ENCODE measurements at places on chromosomes 4 and X.

- peak; percentile 0 for DNase-seq
These were observed 89.4 kb upstream of the IL13RA1 start for GRCh38 chrX:118637997-118638396.

GRCh38 chrX:20432048-20432447 is 165.3 kb upstream of the RPS6KA3 start:
- DNase-seq = no peak

DNA sequence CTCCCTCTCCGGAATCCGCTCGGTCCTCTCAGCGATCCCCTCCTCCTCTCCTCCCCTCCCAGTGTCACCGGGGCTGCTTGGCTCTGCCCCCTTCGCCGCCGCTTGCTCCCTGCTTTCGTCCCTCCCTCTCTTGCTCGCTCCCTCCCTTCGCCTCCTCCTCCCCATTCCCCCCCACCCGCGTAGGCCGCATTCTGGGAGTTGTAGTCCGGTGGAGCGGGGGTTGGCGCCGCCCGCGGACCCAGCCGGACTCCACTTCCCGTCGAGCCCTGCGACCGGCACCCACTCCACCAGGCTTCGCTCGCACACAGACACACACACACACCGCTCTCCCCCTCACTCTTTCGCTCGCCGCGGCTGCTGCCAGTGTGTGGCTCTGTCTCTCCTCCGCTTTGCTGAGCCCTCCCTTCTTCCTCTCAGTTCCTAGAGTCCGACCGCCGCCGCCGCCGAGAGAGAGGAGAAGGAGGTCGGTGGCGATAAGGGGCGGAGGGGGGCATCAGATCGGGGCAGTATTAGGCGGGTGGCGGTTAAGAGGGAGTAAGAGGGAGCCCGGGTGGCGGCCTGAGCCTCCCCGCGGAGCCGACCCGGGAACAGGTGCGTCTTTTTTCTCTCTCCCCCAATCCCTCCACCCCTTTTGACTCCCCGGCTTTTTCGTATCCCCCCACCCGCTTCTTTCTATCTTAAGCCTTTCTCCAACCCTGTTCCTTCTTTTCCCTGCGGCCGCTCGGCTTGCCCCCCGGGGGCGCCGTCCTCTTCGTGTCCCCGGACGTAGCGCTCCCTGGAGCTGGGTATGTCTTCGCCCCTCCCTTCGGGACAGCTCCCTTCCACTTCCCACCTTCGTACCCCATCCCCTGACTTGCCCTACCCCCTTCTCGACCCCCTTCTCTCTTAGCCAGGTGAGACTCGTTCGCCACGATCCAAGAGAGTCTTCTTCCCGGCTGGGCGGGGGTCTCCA is at the start of gene BCORL1:
BCORL1 (plus strand) TSS at position 336 of the 952 bp plus-strand sequence. CDS start 22,597 bp downstream, outside the sequence.
- peak; percentile 57 for DNase-seq

GRCh38 chr4:61782133-61782532 is 582.0 kb downstream of the ADGRL3 start:
- DNase-seq = no peak

DNA sequence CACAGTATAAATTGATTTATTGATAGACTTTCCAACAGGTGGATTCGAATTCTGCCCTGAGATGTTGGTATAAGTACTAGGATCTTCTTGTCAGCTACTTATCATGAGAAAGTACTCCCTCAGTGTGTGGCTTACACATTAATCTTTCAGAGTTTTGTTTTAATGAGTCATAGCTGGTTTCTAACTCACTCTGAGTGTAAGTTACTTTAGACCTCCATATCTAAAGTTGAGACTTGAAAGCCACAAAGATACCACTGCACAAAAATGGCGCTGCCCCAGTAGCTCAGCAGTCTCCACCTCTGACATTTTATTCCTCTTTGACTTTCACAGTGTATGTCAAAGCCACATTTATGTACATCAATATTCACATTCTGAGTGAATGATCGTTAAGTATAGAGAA is 318.5 kb downstream of the ARAP2 start:
- DNase-seq = no peak

Data from SW 1271 (cell line).